ENCODE measurements at places on chromosomes 5 and 9.

DNA sequence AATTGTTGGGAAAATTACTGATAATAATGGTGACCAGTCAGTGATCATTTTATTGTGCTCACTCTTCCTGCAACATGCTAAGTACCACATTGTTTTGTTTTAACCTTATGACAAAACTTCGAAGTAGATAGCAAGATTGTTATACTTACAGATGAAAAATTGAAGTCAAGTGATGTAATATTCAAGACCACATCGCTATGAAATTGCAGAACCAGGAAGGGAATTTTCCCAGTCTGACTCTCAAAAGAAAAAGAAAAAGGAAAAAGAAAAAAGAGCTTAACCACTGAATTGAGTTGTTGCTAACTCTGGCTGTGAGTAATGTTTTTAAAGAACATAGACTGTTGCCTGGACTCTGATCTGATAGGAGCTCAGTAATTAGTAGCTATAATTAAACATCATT lies 170.6 kb upstream of the HAPLN1 start:
- no peak for DNase-seq

DNA sequence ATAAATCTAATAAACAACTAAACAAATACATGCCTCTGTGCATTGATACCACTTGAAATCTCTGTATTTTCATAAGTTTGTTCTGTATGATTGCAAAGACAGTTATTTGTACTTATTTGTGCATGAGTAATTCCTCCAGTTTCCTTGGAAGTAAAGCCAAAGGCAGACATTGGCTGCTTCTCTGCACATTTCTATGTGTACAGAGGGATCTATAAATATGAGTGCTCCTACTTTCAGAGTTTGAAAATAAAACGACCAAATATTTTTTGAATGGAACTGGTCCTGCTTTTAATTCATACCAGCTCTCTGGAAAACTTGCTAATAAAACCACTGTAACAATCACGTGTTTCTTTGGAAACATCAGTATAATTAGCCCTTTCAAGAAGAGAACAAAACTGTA lies 306.5 kb downstream of the MAN2A1 start:
- no peak for DNase-seq

GRCh38 chr5:15914638-15915037 lies 265.0 kb downstream of the MARCHF11 start:
- DNase-seq: no peak

DNA sequence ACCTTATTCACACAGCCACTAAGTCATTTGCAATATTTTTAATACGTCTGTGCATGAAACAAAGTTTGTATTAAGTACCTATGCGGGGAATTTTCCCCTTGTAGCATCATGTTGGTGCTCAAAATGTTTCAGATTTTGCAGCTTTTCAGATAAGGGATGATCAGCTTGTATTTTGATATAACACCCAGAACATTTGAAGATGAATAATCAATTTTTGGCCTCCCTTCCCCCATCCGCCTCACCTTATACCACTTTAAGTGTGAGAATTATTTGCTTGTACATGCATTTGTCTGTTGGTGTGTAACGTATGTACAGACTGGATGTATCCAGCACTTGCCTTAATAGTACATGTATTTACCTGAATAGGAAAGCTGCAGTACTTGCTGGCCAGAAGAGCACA lies 1.7 kb downstream of the JAK2 start:
- DNase-seq: no peak

GRCh38 chr9:74379718-74380117 lies 117.4 kb upstream of the RORB start:
- no peak for DNase-seq

DNA sequence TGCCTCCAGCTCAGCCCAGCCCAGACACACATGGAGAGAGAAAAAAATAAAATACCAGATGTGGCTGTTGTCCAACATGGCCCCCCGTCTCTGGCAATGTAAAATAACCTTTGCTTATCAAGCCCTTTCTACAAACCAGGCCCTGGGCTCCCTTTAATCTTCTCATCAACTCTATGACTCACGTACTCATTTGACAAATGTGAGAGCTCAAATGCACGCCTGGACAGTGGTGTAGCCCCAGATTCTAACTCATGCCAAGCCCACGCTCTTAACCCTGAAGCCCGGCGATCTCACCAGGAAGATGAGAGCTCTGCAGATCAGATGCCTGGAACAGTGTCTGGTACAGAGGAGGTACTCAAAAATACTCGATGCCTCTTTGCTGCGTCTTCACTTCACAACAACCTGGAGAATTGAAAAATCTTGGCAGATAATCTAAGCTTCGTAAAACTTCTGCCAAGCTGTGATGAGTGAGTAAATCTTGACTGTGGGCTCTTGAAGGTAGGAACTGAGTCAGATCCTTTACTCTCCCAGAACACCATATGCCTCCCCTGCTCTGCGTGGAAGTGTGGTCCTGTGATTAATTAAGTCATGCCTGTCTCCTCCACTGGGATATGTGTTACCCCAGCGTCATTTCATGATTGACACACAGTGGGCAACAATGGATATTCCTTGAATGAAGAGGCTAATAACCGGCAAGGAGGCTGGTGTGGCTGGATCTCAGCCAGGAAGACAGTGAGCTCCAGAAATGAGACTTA lies 102.0 kb upstream of the FSTL4 start:
- no peak for DNase-seq

- DNase-seq: no peak
These were observed 152.5 kb upstream of the ALDH1B1 start for GRCh38 chr9:38240051-38240450.

GRCh38 chr5:149206524-149207141 lies 65.0 kb upstream of the AFAP1L1 start:
- no peak for DNase-seq

DNA sequence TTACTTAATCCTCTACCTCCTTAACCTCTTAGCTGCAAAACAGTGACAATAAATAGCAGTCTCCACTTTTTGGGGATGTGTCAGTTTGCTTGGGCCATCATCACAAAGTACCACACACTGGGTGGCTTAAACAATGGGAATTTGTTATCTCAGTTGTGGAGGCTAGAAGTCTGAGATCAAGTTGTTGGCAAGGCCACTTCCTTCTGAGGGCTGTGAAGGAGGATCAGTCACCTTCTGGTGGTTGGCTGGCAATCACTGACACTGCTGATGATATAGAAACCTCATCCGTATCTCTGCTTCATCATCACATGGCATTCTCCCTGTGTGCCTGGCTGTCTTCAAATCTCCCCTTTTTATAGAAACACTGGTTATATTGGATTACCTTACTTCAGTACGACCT lies 187.1 kb upstream of the TBC1D2 start:
- DNase-seq: no peak

DNA sequence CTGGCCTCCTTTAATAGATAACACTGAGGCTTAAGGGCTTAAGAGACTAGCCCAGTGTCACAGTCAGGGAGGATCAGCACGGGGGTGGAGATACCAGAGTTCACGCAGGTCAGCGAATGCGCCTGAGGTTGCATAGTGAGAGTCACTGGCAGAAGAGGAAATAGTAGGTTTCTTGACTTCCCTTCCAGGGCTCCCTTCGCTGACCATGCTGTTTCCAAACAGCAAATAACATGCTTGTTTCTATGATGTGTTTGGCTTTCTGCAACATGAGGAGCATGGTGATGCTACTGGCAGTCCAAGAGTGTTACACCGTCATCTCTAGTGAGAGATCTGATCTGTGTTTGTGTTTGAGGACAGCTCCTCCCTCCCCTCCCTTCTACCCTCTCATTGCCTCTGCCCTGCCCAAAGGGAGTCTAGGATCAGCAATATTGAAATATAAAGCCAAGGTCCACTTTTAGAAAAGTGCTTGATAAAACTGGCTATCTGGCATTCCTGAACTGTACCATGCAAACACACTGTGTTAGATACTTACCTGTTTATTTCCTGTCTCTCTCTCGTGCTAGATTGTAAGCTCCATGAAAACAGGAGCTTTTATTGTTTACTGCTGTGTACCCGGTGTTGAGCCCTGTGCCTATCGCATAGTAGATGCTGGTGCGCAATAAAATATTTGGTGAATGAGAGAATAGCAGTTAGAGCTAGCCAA lies 12.3 kb downstream of the TLE4 start:
- no peak for DNase-seq

DNA sequence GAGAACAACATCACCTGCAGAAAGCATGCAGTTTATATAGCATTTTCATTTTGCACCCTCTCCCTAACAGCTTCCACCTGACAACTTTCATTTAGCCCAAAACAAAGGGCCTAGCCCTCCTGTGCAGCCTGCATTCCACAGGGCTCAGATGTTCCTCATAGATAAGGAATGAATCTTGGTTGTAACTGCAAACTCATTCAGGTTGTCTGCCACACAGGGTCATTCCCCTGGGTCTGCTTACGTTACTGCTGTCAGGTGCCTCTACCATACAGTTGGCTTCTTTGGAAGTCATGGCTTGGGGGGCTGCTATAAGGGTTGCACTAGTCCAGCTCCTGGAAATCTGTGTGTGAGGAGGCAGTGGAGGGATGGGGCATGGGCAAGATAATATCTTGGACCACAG lies 2.7 kb upstream of the DCP2 start:
- DNase-seq: no peak

GRCh38 chr5:139027150-139027549 lies 152.0 kb upstream of the LRRTM2 start:
- no peak for DNase-seq
